Endodermal cell (in vitro differentiated cells): ENCODE measurements at places on chromosomes 12 and 14. TPM values are rescaled to one million over a fixed set of nuclear protein-coding genes. Genes with fewer than 3 reads are reported as not detected.

TMEM106C gene
- total RNA-seq, result 48.4 to 63.5 TPM (median 61.6 TPM) in 3 replicates

GRIP1 gene
- 32.6 and 47.6 TPM in 2 replicates for total RNA-seq

DNA sequence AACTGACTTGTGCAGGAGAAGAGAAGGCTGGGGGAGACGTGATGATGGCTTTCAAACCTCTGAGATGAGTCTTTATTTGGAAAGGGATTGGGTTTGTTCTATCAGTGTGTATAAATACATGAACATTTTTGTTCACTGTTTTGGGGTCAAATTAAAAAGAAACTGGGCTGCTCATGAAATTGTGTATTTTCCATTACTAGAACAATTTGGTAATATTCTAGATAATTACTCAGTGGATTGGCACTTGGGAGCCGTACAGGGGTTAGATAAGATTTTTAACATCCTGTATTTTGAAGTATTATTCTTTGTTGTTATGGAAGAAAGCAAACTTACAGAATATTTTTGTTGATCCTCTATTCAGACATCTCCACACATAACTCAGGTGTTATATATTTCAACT lies 340.6 kb downstream of the PRKD1 start:
- no peaks in the 10 kb centered on the region for H3K4me1 ChIP-seq
- H3K27me3 ChIP-seq, result no peaks in the 10 kb centered on the region
- no peak overlapping the region for H3K27ac ChIP-seq

DNA sequence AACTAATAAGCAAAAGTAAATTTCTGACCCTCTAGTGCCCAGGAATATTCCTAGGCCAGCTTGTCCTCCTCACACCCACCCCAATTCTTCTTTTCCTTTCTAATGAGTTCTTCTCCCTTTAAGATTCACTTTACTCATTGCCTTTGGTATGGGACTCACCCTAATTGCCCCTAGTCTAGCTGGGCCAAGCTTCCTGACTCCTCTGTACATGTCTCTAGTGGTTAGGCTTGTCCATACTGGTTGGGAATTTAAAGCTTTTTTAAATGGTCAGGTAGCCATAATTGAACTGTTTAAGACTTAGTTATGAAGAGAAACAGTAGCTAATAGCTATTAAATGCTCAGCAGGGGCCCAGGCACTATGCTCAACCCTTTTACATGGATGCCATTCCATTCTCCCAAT lies 248.2 kb downstream of the C12orf42 start:
- H3K27ac ChIP-seq, result no peak overlapping the region
- H3K27me3 ChIP-seq, result no peaks in the 10 kb centered on the region
- H3K4me1 ChIP-seq, result no peaks in the 10 kb centered on the region
- no peak overlapping the region for H3K4me3 ChIP-seq
- DNase-seq, result no peak

ZNF891 gene
- total RNA-seq, result 2.8 to 3.9 TPM (median 3.9 TPM) in 3 replicates

AICDA gene
- not detected in 3 replicates for total RNA-seq

DNA sequence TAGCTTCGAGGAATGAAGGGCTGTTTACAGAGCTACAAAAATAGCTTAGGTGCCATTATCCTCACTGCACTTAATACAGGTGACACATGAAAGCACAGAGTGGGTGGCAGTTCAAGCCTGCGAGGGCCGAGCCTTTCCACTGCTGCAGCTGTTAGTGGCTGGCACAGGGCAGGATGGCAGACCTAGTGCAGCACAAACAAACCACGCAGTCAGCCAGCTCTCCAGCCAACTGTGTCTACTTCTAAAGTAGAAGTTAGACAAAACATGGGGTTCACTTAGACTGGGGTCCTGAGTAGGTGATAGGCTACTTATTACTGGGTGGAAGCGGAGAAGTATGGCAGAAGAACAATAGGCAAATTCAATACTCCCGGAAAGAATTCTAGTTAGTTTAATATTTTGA lies 95.4 kb downstream of the DUSP16 start:
- no peaks in the 10 kb centered on the region for H3K4me1 ChIP-seq
- DNase-seq, result no peak
- H3K27ac ChIP-seq, result no peak overlapping the region
- H3K36me3 ChIP-seq, result no peaks in the 10 kb centered on the region
- H3K27me3 ChIP-seq, result no peaks in the 10 kb centered on the region

DNA sequence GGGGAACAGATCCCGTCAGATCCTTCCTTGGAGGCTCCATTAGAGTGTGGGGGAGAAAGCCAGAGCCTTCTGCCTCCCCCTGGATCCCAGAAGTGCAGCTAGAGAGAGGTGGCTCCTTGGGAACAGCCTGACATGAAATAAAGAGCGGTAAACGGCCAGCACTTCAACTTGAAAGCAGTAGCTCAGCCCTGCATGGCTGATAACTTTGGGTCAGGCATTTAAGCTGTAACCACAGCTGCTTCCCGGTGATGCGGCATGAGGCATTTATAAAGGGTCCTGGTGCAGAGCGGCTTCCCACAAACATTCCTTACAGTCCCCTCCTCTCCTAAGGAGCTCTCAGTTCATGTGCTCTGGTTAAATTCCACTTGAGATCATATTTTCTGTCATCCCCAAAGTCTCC lies 960.3 kb downstream of the VRK1 start:
- H3K27ac ChIP-seq, result no peak overlapping the region
- no peak for DNase-seq
- H3K4me1 ChIP-seq, result peaks cover 4% of the 10 kb centered on the region
- no peaks in the 10 kb centered on the region for H3K36me3 ChIP-seq

PSMC1 gene
- 91.9 to 122 TPM (median 107 TPM) in 3 replicates for total RNA-seq

GZMH gene
- total RNA-seq, result not detected in 3 replicates

- no peak for DNase-seq
- no peak overlapping the region for H3K4me3 ChIP-seq
- peaks cover 88% of the 10 kb centered on the region for H3K36me3 ChIP-seq
- H3K27me3 ChIP-seq, result no peaks in the 10 kb centered on the region
- no peaks in the 10 kb centered on the region for H3K4me1 ChIP-seq
Measured at GRCh38 chr12:95504140-95504539, 30.2 kb downstream of the METAP2 start.

DNA sequence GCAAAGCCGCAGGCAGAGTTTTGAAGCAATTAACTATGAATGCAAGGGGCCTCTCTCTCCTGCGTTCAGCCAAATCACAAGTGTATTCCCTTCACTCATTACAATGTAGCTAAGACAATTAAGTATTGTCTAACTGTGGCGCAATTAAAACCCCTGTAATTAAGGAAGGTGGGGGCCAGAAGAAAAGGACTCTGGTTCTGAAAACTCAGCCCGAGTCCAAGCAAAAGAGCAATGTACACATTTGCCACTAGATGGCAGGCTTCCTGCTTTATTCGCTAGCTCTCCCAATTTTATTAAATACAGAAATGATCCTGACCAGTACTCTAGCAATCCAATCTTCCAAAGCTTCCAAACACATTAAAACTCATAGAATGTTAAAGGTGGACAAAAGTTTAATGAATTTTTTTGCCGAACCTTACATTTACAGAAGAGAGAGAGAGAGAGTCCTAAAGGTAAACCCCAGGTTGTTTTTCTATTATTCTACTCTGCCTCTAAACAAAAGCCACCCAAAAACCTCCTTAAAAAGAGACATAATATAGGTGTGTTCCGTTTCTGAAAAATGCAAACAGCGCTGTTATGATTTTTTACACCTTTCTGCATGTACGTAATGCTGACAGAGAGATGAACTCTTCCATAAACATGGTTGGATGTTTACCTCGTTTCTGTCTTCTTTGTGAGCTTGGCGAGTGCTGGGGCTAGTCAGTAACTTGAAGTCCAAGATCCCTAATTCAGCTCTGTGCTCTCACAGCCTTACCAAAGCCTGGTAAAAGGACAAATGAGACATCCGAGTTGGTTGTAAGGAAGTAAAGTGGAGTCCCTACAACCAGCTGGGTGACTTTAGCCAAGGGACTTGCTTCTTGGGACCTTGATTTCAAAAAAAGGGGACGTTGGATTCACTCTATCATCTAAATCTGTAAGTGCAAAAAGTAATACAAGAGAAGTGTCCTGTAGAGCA lies 50.9 kb upstream of the VASH1 start:
- DNase-seq, result peak; percentile 59
- H3K27ac ChIP-seq, result no peak overlapping the region
- no peak overlapping the region for H3K4me3 ChIP-seq

BTBD6 gene
- 26.9 and 29.8 TPM in 2 replicates for total RNA-seq

GRCh38 chr14:33273978-33274377 lies 335.3 kb downstream of the NPAS3 start:
- DNase-seq, result no peak
- no peaks in the 10 kb centered on the region for H3K27me3 ChIP-seq
- H3K36me3 ChIP-seq, result no peaks in the 10 kb centered on the region
- no peak overlapping the region for H3K27ac ChIP-seq
- H3K4me1 ChIP-seq, result no peaks in the 10 kb centered on the region
- no peak overlapping the region for H3K4me3 ChIP-seq

DNA sequence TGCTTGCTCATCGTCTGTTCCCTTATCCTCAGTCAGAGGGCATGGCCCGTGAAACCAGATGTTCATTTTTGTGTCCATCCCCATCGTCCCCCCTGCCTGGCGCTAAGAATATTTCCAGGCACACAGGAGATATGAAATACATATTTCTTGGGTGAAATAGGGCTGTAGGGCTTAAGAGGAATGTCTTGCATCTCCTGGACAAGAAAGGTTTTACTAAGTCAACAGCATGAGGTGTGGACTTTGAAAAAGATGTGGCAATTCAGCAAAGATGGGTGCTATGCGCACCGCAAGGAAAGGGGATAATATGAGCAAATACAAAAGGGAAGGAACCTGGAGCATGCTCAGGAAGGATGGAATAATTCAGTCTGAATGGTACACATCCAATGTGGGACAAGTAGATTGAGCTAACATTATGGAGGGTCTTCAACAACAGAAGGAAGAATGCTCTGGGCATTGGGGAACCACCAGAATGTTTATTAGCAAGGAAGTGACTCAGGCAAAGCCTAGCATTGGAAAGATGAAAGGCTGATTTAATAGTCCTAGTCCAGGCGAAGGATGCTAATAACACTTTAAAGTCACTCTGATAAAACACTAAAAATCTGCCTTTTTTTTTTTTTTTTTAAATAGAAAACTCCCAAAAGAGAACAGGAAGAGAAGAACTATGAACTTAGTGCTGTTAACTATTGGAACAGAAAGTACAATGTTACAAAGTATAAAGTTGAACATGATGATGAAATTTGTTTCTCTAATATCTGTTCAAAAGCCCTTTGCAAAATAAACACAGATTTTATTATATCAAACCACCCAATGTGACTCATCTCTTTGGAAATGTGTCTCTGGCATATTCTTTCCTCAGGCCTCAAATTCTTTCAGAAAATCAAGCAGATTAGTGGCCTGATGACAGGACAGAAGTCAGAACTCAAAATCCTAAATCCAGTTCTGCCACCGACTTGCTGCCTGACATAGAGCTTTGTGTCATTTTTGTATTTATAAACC lies 449.5 kb downstream of the BCAT1 start:
- no peaks in the 10 kb centered on the region for H3K27me3 ChIP-seq
- H3K4me1 ChIP-seq, result no peaks in the 10 kb centered on the region
- DNase-seq, result no peak
- H3K36me3 ChIP-seq, result no peaks in the 10 kb centered on the region
- H3K27ac ChIP-seq, result no peak overlapping the region

DNA sequence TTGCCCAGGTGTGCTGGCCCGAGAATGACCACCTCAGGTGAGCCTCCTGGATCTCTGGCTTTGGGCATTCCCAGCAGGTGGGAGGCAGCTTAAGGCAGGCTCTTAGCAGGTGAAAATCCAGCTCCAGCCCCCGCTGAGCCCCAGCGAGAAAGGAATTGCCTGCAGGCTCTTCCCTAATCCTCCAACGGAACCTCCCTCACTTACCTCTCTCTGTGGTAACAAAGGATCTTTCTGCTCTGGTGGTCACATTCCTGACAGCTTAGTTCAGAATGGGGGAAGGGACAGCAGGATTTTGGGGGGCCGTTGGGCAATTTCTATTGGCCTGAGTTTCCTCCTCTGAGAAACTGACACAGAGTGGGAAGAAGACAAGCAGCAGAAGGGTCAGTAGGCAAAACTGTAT lies 116.0 kb upstream of the LHX5 start:
- H3K27me3 ChIP-seq, result peaks cover 26% of the 10 kb centered on the region
- DNase-seq, result peak; percentile 96
- no peaks in the 10 kb centered on the region for H3K36me3 ChIP-seq
- no peaks in the 10 kb centered on the region for H3K4me1 ChIP-seq
- no peak overlapping the region for H3K27ac ChIP-seq

DNA sequence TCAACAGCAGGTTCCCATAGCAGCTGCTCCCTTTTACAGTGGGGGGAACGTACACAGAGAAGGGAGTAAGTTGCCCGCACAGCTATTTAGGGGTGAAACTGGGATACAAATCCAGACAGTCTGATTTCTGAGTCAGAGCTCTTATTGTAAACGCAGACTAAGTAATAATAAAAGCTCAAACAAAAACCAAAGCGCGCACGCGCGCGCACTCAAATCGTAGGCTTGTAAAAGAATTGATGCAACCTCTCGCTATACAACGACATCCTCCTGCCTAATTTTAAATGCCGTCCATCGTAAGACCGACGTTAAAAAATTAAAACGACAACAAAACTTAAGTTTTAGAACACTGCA lies 747 bp upstream of the DACT1 start:
- peak overlapping the region; percentile 62 for H3K27ac ChIP-seq
- H3K36me3 ChIP-seq, result peaks cover 10% of the 10 kb centered on the region
- H3K27me3 ChIP-seq, result peaks cover 28% of the 10 kb centered on the region
- DNase-seq, result no peak

ATG2B gene
- total RNA-seq, result 9.7 to 14.8 TPM (median 9.8 TPM) in 3 replicates

- peak overlapping the region; percentile 68 for H3K4me3 ChIP-seq
- DNase-seq, result no peak
- H3K4me1 ChIP-seq, result no peaks in the 10 kb centered on the region
- no peaks in the 10 kb centered on the region for H3K27me3 ChIP-seq
Measured at GRCh38 chr14:45249856-45250575, 3.0 kb downstream of the MIS18BP1 start.

GPR132 gene
- total RNA-seq, result 0.27 to 0.59 TPM (median 0.47 TPM) in 3 replicates

DNA sequence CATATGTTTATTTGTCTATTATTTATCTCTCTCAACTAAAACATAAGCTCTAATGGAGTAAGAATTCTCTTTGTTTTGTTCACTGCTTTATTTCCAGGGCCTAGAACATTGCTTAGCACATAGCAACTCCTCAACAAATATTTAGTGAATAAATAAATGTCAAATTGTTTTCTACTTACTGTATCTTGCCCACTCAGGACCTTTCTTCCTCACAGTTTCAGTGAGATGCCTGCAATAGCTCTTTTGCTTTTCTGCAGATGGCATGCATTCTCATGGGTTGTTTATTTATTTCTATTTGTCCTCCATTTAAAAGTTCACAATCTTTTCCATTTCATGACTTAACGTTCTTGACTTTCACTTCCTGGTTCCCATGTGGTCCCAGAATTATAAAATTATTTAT lies 94.9 kb upstream of the TTC7B start:
- no peak for DNase-seq
- H3K36me3 ChIP-seq, result no peaks in the 10 kb centered on the region
- peaks cover 6% of the 10 kb centered on the region for H3K4me1 ChIP-seq
- H3K27me3 ChIP-seq, result no peaks in the 10 kb centered on the region
- no peak overlapping the region for H3K4me3 ChIP-seq
- H3K27ac ChIP-seq, result no peak overlapping the region

CLEC14A gene
- total RNA-seq, result 0.45 and 0.59 TPM in 2 replicates

- H3K36me3 ChIP-seq, result no peaks in the 10 kb centered on the region
- H3K4me3 ChIP-seq, result no peak overlapping the region
- no peak overlapping the region for H3K27ac ChIP-seq
- H3K4me1 ChIP-seq, result no peaks in the 10 kb centered on the region
- DNase-seq, result peak; percentile 73
Measured at GRCh38 chr14:97379091-97379531, 581.9 kb downstream of the VRK1 start.

NGB gene
- not detected in 3 replicates for total RNA-seq
